Stimulated activated CD4-positive, alpha-beta T cell treated with anti-CD3 and anti-CD28 coated beads, Interleukin-12 subunit alpha, Interleukin-12 subunit beta, amount 100 ng/mL, for 24 hours (primary cell): ENCODE measurements at places on chromosomes 12 and 14.

DNA sequence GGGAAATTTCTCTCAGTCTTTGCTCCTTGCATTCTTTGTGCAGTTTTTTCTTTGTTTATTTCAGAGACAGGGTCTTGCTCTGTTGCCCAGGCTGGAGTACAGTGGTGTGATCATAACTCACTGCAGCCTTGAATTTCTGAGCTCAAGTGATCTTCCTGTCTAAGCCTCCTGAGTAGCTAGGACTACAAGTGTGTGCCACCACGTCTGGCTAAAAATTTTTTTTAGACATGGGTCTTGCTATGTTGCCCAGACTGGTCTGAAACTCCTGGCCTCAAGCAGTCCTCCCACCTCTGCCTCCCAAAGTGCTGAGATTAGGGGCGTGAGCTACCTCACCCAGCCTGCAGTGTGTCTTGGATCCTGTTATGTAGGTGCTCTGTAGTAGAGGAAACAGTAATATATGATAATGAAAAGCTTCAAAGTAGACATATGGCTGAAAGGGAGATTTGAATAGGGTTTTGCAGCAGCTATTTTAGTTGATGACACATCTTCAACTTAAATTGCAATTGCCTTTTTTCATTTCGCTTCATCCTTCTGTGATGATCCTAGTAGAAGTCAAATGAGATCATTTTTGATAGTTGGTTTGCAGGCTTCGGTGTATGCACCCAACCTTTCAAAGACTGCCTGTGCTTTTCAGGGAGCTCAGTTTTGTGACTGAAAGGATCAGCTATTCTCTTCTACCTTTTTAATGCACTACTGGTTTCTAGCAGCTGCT, 75.4 kb downstream of the FUT8 start:
- no peak for DNase-seq

DNA sequence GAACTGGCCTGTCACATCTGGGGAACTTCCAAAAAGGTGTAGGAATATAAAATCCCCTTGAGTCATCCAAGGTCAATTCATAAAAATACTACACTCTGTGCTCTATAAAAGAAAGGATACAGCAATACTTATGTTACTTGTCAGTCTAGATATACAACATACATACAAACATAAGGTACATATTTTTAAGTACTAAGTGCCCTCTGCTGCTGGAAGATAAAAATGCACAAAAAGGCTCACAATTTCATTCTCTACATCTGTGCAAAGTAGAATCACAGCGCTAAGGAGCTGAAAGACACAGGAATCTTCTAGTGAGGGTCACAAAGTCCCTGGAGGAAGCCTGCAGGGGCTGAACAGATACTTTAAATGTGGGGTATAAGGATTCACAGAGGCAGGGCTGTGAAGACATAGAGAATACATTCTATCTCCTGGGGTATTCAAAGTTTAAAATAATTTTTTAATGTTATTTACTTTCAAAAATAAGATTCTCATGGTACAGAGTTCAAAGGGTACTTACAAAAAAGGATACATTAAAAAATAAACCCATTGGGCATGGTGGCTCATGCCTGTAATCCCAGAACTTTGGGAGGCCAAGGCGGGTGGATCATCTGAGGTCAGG, 10.2 kb upstream of the GOLGA5 start:
- no peak for DNase-seq

- no peak for DNase-seq
Measured at GRCh38 chr12:16605642-16606116, 283 bp downstream of the LMO3 start.

DNA sequence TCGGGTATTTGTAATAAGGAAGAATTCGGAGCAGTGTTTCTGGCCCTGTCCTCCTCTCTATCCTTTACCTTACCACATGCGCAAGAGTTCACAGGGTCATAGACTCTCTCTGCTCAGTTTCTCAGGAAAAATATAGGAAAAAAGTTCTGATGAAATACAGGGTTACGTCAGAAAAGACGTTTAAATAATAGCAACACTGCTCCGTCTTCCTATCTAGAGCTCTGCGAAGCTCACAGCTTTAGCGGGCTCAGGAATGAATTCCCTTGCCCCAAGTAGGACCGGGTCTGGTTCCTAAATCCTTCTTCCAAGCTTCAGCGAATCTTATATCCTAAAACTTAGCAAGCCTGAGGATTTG, 365 bp downstream of the CCDC59 start:
- no peak for DNase-seq

DNA sequence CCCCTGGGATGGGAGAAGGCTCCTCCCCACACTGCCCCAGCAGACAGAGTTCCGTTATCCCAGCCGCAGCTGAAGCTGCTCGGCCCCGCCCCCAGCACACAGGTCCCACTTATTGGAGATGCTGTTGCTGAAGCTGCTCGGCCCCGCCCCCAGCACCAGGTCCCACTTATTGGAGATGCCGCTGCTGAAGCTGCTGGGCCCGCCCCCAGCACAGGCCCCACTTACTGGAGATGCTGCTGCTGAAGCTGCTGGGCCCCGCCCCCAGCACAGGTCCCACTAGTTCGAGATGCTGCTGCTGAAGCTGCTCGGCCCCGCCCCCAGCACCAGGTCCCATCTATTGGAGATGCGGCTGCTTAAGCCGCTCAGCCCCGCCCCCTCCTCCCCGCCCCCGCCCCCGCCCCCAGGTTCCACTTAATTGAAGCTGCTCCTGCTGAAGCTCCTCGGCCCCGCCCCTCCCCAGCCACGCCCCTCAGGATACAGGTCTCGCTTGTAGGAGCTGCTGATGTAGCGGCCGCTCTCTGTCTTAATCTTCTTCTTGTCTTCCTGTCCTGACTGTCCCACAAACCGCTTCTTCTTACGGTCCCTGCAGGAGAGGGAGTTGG, 12.0 kb downstream of the CFAP73 start:
- DNase-seq, result no peak

DNA sequence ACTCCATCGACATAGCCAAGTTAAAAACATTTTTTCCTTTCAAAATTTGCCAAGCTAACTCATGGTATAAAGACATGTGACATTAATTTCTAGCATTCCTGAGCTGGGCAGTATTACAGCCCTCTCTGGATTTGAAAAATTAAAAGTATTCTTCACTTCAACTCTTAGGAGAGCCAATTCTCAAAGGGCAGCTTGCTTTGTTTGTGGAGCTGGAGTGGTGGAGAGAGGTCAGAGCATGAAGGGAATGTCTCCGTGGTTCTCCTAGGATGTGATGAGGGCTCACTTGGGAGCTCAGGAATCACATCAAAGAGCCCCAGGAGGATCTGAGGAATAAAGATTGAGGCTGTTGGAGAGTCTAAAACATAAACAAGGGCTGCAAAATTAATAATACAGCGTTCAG, 46.9 kb upstream of the RGS6 start:
- no peak for DNase-seq

GRCh38 chr14:54944737-54945391, 42.2 kb upstream of the GCH1 start:
- no peak for DNase-seq

- DNase-seq, result no peak
Measured at GRCh38 chr14:100056964-100057795, 8.0 kb upstream of the EVL start.

- no peak for DNase-seq
Measured at GRCh38 chr14:81435391-81436295, 35.5 kb upstream of the STON2 start.

DNA sequence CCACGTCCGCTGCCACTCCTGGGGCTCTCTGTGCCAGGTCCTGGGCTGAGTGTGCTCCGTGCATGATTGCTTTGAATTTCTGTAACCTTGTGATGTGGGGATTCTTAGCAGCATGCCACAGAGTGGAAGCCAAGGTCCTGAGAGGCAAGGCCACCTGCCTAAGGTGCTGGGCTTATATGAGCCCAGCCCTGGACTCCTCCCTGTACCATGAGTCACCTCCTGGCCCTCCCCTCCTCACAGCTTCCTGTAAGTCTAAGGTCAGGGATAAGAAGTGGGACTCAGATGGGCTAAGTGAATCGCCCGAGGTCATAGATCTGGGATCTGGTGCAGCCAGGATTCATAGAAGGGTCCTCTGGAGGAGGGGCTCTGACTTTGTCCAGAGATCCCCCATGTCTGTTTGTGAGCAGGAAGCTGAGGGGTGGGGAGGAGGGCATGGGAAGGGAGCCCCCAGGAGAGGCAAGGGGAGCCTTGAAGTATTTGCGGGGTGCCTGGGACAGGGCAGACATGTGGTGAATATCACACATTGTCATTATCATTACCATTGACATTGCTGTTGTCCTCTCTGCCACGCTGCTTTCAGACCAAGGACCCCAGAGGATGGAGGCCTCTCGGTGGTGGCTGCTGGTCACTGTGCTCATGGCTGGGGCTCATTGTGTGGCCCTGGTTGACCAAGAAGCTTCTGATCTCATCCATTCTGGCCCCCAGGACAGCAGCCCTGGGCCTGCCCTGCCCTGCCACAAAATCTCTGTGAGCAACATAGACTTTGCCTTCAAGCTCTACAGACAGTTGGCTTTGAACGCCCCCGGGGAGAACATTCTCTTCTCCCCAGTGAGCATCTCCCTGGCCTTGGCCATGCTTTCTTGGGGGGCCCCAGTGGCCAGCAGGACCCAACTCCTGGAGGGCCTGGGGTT, 28.8 kb downstream of the SERPINA3 start:
- DNase-seq, result no peak

- no peak for DNase-seq
Measured at GRCh38 chr14:47012533-47013280, 361.1 kb upstream of the RPL10L start.

DNA sequence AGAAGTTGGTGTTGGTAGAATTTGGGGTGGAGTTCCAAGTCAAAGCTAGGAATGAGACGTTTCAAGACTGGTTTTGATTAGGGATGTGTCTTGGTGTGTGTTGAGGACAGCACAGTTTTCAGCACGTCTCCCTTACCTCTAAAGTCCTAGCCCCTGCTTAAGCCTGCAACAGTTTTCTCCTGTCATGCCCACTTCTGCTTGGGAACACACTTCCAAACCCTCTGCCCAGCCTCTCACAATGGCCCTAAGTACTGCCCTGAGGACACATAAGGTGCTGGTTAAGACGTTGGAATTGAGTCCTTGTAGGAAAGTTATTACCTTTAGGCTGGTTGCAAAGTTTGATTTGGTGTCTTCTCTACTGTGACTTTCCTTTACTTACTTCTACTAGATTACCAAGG, 710 bp upstream of the BMAL2 start:
- no peak for DNase-seq

- DNase-seq, result no peak
Measured at GRCh38 chr12:129571901-129572494, 331.8 kb downstream of the TMEM132D start.

DNA sequence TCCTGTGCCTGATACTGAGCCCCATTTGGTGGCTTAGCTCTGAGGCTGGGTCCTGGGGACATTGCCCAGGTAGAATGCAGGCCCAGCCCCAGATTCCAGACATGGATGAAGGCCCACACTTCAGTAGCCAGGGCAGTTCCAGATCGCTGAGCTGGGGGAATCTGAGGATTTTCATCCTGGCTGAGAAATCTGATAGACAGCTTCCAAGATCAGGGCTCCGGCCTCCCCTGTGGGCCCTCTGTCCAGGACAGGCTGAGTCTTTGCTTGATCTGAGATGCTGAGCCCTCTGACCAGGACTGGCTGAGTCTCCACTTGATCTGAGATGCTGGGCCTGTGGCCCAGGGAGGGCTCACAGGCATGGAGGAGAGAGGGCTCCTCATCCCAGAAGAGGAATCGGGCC, 3.3 kb upstream of the RASAL1 start:
- DNase-seq, result no peak

GRCh38 chr12:44223736-44224135, 387.9 kb downstream of the TMEM117 start:
- DNase-seq, result no peak

DNA sequence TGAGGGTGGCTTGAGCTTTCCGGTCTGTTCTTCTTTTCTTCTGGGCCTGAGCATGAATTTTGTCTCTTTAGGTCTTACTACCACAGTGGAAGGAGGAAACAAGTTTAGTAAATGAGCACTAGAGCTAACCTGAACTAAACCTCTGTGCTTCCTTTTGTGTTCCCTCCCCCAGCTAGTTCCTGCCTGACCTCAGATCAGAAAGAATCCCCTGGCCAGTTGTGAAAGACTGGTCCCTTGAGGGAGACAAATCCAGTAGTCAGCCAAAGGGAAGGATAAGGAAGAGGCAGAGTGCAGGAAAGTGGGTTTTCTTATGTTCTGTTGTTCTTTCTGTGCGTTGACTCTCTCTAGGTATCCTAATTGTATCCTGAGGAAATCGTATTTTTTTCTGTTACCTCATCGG, 17.5 kb downstream of the ZNF664 start:
- DNase-seq, result no peak

DNA sequence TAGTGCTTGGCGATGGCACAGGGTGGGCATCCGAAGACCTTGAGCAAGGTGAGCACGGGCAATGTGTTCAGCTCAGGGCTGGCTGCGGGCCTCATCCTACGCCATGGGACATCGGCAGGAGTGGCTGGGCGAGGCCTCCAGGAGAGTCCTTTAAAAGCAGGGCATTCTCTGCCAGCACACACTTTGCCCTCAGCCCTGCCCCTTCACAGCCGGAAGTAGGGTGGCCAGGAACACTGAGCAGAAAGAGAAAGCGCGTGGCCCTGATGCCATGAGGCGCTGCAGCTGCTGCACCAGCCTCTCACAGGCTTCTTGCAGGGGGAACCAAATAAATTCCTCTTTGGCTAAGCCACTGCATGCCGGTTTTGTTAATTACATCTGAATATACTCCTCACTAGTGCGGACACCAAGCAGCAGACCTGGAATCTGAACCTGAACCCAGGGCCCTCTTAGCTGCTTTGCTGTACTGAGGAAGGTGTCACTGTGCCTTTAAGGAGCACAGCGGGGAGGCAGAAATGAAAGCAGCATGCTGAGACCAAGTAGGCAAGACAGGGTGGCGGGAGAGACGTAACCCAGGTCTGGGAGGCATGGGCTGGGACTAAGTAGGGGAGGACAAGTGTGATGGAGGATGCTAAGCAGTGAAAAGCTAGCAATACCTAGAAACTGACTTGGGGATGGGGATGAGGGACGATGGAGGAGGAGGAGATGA, 155.2 kb downstream of the TTC7B start:
- no peak for DNase-seq

DNA sequence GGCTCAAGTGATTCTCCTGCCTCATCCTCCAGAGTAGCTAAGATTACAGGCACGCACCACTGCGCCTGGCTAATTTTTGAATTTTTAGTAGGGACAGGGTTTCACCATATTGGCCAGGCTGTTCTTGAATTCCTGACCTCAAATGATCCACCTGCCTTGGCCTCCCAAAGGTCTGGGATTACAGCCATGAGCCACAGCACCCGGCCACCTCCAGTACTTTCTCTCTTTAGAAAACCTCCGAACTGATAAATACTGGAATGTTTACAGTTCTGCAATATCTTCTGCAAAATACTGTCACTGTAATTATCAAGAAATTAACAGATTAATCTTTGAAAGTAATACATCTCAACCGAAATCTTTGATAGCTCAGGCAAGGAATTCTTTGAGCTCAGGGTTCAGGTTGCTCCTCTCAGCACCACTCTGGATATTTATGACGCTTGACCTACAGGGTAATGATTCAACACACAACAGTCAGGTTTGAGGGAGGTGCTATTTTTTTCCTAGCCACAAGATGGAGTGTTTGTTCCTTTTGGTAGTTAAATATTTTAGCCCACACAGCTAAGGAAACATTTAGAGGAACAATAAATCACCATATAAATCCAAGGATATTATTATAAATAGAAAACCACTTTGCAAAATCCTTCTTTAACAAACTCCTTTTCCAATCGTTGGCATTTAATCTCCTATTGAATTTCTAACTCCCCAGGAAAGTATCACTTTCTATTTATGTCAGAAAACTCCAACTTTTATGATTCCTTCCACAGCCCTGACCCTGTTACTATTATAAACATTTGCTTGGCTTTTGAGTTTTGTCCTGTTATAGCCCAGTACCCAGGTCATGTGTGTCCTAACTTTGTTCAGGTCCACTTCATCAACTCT, 48.6 kb upstream of the GTF2A1 start:
- no peak for DNase-seq

- DNase-seq, result no peak
Measured at GRCh38 chr14:69727860-69728259, 39.1 kb upstream of the SRSF5 start.
